AG08396 (cell line): ENCODE measurements at places on chromosomes 3 and 15.

DNA sequence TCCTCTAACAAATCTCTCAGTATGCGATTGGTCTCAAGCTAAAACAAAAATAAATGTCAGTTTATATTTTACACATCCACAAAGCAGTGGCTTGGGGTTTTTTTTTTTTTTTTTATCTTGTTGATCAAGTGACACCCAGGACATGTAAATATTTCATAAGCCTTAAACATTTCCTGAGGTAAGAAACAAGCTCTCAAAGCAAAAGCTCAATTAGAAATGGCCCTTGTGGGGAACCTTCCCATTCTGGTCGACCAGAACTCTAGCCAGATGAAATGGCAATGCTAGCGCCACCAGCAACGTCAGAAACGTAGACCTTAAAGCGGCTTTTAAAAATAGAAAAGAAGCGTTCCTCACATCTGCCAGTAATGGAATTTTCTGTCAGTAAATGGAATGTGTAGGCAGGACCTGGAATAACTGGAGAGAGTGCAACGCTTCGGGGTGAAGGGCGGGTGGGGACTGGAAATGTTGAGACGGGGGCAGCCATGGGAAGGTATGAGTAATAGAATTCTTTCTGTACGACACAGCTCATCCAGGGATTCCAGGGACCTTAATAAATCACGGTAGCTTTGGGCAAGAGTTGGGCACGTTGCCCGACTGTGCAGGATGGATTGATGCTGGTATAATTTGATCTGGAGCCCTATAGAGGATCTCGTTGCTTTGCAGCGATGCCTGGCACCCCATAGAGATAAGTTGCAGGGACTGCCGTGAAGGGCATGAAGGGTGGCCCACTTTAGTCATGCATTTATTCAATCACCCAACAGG is 44.4 kb downstream of the BTD start:
- peak; percentile 49 for DNase-seq

- no peak for DNase-seq
These were observed 27.5 kb downstream of the RAB6B start for GRCh38 chr3:133868186-133868585.

GRCh38 chr3:186844908-186845307 is 2.4 kb downstream of the ADIPOQ start:
- no peak for DNase-seq

GRCh38 chr3:153311541-153311940 is 149.5 kb downstream of the RAP2B start:
- no peak for DNase-seq

DNA sequence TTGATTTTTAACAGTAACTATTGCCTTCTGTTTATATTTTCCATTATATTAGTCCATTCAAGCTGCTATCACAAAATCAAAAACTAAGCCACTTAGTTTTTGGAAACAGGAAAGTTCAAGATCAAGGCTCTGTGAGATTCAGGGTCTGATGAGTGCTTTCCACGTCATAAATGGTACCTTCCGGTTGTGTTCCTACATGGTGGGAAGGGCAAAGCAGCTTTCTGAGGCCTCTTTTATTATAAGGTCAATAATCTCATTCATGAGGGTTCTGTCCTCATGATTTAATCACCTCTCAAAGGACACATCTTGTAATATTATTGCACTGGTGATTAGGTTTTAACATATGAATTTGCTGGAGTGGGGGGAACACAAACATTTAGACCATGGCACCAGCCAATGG is 152.0 kb downstream of the VGLL3 start:
- no peak for DNase-seq

- DNase-seq = peak; percentile 29
These were observed 198.6 kb upstream of the PLSCR5 start for GRCh38 chr3:146803745-146804144.

DNA sequence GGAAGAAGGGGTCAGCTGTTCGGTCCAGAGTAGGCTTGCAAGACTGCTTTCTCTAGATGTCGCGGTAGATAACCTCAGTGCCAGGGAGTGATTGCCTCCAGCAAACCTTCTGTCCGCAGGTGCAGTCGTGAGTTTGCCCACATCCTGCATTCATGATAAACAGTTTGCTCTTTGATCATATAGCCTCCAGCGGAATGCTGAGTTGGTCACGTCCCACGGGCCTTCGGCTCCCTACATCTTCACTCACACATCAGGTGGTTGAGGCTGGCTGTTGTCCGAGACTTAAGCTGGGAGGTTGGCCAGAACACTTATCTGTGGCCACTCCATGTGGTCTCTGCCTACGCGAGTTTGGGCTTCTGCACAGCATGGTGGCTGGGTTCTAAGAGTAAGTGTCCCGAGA is 62.1 kb upstream of the NR2C2 start:
- DNase-seq = no peak

- peak; percentile 30 for DNase-seq
These were observed 398.4 kb upstream of the TBL1XR1 start for GRCh38 chr3:177595530-177596188.

GRCh38 chr3:153783106-153783505 is 338.1 kb upstream of the ARHGEF26 start:
- no peak for DNase-seq

DNA sequence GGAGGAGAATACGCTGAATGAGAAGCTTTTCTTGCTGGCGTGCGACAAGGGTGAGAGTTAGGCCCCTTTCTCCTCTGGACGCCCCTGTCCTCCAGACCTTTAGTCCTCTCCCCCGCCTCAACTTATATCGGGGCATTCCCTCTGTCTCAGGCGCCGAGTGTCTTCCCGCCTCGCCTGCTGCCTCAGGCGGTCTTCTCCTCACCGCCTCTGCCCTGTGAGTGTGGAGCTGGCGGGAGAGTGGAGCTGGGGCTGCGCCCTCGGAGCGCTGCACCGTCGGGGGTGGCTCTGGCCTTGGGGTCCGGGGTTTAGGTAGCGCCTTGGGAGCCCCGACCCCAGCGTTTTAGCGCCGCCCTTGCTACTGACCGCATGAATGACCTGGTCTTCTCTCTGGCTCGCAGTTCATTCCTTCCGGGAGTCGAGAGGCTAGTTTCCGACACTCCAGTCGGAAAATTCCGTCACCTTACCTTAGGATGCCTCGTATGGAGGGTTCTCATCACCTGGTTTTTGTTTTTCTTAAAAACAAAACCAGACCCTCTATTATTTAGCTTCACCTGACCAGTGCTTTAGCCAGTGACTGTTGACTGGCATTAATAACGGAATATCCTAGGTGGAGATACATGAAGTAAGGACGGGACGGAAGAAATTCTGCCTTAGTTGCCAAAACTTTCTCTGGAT is 985 bp downstream of the TRPC1 start:
- peak; percentile 34 for DNase-seq

- no peak for DNase-seq
These were observed 139.0 kb upstream of the CGNL1 start for GRCh38 chr15:57237301-57237642.

GRCh38 chr3:60294181-60294580 is 957.1 kb downstream of the FHIT start:
- DNase-seq = no peak

- no peak for DNase-seq
These were observed 213.4 kb downstream of the ZBBX start for GRCh38 chr3:167166594-167167253.

DNA sequence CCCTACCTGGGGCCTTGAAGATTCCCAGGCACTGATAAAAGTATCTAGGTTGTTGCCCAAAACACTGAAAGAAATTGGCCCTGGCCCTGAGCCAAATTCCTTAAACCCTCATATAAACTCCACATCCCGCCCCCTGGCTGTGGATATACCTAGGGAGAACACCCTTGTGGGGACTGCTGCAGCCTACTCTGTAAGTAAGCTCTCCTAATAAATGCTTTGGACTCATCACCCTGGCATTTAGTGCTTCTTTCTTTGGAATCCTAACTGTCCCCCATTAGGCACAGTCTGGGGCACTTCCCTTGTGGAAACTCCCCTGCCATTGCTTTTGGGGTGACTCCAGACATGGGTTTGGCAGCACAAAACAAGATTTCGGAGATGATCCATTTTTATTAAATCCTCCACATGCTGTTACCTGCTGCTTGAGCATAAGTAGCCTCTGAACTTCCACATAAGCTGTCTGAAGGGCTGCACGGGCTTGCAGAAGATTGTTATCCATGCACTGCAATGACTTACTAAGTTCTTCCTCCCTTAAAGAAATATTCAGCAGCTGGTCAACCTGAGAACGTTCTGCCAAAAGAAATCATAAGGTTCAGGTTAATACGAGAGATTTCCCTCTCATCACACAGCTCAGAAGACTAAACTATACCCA is 46.4 kb downstream of the ZNF106 start:
- DNase-seq = no peak

DNA sequence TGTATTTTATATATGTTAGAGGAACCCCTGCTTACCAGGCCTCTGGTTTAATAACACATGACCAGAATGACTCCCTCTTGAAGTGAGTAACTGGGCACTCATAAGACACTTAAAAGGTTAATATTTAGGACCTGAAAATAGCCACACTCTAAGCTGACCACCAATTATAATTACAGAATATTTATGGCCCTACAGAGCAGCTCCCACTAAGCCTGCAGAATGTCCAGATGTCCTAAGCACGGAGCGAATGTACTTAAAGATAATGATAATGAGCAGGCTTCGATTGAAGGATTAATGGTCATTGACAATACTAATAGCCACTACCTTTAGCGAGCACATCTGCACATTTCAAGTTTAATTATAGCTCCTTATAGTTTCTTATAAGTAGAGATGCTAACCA is 22.8 kb upstream of the KCTD6 start:
- DNase-seq = no peak

GRCh38 chr3:44326019-44326418 is 12.5 kb upstream of the TCAIM start:
- DNase-seq = no peak

DNA sequence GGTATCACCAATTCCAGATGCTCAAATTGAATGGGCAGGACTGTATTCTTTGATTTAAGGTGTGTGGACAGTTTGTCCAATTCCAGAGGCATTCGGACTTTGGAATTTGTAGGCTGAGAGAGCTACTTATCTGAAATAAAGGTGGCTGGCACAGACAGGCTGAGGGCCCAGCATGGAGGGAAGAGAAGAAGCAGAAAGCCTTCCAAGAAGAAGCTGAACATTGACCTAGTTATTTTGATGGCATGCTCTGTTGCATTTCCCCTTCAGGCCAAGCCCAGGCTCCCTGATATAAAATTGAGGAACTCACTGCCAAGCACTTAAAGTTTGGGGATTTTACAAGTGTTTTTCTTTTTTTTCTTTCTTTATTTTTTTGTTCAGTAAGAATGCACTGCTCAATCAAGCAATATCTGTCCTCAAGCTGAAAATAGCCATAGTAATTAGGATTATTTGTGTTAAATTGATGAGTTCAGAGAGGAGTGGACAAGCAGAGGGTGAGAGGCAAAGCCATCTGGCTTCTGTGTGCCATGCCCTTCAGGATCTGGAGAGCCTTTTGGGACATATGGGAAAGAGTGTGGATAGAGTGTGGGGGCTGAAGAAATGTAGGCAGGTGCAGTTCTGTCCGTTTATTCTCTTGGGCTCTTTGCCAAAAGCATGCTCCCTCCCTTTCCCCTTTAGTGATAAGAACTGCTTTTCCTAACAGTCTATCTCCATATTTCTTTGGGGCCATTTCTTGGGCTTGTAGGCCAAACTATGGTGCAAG is 148.9 kb downstream of the OXSM start:
- DNase-seq = no peak

DNA sequence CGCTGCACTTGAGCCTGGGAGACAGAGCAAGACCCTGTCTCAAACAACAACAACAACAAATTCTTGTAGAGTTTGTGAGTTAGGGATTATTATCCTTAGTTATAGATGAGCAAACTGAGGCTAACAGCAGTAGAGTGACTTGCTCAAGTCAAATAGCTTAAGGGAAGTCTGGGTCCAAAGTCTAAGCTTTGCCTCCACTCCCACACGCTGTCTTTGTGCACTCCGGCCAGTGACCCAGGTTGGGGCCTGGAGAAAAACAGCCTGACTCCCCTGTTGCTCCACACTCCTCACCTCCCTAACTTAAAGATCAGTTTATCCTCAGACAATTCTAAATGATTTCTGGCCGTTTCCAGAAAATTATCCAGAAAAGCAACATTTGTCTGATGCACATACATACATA is 9.2 kb upstream of the SIN3A start:
- no peak for DNase-seq

DNA sequence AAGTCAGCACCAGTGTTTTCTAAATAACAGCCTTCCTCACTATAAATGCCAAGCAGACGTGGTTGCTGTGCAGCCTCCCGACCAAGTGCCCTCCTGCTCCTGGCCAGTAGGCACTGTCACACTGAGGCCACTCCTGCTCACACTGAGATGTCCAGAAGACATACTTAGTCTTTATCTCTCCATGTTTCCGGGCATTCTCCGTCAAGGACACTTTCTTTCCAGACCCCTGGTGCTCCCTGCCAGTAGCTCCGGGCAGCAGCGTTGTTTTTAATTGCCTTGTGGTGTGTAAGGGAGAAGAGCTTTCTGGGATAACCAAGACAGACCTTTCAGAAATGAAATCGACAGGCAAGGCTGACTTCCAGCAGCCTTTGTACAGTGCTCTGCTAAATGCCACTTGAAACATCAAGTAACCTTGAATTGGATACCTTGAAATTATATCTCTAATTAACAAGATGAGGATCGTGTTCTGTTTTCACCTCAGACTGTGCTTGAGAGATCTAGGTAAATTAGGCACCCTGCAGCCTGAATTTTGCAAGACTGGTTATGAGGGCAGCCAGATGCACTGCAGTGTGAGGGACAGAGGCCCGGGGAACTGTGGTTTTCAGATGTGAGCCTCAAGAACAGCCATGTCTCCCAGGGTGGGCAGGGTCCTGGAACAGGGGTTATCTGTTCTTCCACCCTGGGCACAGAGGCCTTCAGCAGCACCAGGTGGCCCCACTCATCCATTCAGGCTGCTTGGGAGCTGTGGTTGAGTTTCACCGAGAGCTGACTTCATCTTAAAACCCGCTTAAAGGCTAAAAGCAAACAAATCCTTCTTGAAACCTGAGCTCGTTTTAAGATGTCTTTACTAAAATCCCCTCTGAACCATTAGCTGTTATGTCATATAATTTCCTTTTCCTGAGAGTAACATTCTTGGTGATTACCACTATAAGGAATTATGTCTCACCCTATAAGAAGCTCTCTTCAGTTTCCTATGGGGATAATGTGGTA is 105.5 kb upstream of the IL12A start:
- no peak for DNase-seq

GRCh38 chr15:85048430-85048829 is 66.8 kb downstream of the PDE8A start:
- no peak for DNase-seq

- DNase-seq = no peak
These were observed 54.5 kb downstream of the RBM6 start for GRCh38 chr3:49994476-49994875.

DNA sequence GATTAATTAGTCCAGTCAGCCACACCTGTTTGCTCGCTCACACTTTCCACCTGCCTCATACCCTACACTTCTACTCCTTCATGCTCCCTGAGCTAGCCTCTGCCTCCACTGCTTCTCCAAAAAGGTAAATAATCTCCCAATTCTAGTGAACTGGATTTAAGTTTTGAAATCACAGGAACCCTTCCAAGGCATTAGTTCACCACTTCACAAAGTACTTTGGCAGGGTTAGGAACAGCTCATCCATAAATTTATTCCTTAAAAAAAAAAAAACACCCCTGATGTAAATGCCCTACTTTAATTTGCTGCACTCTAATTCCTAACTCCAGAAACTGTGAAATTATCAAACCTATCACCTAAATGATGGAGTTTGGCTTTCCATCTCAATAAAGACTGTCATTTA is 58.3 kb downstream of the GADL1 start:
- DNase-seq = no peak

GRCh38 chr3:45894015-45894414 is 7.7 kb downstream of the CCR9 start:
- no peak for DNase-seq

GRCh38 chr15:25616471-25616870 is 177.6 kb upstream of the UBE3A start:
- no peak for DNase-seq
